ENCODE measurements at places on chromosomes 6 and 20.

- DNase-seq = no peak
These were observed 17.2 kb upstream of the PLN start for GRCh38 chr6:118530942-118531341.

DNA sequence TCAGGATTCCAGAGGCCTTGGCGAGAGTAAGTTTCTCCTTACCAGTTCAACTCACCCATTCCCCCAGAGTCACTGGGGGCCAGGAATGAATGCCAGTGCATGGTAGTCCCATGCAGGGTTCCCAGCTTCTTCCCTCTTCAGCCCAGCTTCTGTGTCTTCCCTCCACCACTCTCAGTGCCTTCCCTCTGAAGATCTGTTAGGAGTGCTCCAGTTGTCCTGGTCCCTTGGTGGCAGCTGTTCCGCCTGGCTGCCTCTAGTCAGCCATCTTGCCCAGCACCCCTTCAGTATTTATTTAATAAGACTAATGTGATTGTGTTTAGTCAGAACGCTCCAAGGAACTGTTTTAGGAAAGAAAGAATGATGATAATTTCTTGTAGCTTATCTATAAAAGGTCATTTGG lies 23.1 kb downstream of the FIG4 start:
- DNase-seq = no peak

DNA sequence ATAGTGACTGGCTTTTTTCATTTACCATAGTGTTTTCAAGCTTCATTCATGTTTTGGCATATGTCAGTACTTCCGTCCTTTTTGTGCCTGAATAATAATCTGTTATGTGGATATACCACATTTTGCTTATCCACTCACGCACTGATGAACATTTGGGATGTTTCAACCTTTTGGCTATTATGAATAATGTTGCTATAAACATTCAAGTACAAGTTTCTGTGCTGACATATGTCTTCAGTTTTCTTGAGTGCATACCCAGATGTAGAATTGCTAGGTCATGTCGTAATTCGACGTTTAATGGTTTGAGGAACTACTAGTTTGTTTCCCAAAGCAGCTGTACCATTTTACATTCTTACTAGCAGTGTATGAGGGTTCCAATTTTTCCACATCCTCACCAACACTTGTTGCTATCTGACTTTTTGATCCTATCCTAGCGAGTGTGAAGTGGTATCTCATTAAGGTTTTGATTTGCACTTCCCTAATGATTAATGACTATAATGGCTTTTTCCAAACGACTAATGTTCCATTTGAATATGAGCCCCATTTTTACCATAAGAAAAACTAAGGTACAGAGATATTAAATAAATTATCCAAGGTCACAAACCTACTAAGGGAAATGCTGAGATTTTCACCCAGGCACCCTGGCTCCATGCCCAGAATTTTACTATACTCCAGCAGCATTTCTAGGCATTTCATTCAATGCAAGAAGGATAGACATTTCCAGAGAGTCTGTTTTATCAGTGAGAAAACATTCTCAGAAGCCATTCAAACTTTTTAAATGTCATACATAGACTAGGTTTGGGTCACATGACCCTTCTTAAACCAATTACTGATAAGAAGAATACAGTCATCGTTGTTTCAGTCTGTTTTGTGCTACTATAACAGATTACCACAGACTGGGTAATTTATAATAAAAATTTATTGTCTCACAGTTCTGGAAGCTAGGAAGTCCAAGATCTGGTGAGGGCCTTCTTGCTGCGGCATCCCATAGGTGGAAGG lies 71.1 kb upstream of the RUNX2 start:
- no peak for DNase-seq

GRCh38 chr20:3686867-3687321 lies 5.1 kb upstream of the ADAM33 start:
- no peak for DNase-seq

DNA sequence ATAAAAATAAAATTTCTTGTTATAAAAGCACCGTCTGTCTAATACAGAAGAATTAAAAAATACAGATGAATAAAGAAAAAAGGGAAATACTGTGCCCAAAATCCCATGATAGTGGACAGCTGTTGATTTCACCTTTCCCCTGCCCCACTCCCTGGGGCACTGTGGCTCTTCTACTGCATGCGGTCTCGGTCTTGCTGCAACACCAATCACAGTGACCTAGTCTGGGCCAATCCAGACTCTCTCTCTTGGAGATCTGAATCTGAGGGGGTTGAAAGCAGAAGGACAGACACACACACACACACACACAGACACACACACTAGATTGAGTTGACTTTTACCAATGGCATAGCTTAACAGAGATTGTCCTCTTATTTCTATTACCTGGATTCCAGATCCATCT lies 70.5 kb upstream of the FYN start:
- no peak for DNase-seq

DNA sequence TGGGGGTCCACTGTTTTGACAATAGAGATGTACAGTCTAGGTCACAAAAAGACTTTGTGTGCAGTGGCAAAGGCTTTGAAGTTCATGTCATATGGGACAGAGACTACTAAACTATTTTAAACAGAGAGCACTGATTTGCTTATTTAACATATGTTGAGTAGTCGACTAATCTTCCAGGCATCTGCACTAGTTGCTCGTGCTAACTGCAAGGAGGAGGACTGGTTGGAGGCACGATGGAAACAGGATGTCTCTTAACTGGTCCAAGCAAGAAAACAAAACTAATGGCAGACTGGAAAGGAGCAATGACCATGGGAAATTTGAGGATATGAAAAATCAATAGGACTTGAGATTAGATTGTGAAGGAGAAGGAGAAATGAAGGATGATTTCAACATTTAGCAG lies 28.5 kb upstream of the ERVFRD-1 start:
- no peak for DNase-seq

- no peak for DNase-seq
These were observed 78.7 kb downstream of the CDH26 start for GRCh38 chr20:60036746-60037499.

GRCh38 chr20:51004781-51005180 lies 18.1 kb downstream of the KCNG1 start:
- DNase-seq = no peak

DNA sequence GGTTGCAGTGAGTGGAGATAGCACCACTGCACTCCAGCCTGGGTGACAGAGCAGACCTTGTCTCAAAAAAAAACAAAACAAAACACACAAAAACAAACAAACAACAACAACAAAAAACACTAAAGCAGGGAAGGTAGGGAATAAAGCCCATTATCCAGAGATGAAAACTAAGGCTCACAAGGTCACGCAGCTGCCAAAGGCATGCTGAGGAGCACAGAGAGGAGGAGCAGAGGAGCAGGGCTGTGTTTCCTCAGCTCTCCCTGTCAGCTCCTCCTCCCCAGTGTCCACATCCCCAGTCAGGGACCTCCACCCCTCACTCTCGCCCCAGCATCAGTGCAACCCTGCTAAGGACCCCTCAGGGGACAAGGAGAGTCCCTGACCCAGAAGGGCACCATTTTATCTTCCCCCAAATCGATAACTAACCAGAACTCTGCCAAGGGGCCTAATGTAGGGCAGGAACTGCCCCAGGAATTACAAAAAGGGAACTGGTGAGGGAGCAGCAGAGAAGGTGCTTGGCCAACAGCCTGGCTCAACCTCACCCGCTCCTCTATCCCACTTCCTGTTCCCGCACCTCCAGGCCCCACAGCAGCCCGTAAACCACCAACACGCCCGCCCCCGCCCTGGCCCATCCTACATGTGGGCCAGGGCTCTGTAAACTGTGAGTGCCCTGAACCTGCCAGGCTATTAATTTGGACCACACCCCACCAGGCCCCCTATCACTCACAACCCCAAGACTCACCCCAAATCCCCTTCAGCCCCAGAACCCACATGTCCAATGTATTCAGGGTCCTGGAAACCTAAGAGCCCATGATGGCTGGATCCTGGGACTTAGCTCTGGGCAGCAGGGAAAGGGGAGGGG lies 9.0 kb downstream of the TEAD3 start:
- DNase-seq = no peak

DNA sequence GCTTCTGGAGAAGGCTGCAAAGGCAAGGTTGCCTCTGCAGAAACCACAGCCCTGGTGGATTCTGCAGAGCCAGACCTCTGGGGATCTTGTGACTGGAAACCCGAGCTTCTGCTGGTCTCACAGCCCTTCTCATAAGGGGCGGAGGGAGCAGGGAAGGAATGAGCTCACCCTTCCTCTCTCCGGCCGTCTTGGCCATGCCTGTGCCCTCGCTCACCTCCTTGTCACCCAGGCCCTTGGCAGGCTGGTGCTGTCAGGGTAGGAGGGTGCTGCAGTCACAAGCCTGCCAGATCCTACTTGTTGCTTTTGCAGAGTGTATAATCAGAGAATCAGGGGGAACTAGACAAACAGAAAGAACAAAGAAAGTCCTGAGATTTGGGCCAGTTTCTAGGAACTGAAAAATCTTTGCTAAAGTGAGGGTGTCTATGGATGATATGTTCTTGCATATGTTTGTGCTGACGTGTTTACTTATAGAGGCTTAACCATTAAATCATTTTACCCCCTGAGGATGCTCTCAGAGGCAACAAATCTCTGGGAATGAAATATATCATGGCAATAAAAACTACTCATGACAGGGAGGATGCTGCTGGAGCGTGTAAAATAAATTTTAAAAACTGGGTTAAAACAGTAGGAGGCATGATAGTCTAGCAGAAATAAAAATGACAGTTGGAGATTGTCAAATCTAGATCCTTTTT lies 244.9 kb upstream of the SOX4 start:
- no peak for DNase-seq

DNA sequence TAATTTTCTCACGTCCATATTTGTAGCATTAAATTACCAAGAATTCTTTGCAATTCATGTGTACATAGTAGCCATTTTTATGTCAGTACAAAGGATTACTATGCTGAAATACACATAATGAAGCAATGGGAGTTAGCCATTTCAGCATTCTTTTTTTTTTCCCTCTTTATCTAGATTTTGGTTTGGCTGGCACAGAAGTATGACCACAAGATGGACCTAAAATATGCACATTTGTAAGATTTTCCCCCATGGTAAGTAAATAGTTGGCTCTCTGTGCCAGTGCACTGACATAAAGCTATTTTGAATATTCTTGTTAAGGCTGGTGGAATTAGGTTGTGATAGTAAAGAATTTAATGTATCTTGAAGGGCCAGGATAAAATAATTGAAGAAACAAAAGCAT lies 486.1 kb upstream of the BTBD3 start:
- DNase-seq = no peak

DNA sequence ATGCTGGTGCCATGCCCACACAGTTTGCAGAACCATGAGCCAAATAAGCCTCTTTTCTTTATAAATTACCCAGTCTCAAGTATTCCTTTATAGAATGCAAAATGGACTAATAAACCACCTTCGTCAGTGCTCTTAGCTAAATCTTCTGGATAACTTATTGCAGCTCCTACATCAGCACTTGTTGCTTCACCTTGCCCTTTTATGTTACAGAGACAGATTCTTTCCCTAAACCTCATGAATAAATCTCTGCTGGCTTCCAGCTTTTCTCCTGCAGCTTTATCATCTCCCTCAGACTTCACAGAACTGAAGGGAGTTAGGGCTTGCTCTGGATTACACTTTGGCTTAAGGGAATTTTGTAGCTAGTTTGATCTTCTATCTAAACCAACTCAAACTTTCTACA lies 22.6 kb downstream of the NUP153 start:
- DNase-seq = no peak
